ENCODE measurements at places on chromosomes 16 and 17.

GRCh38 chr16:23506606-23506994, 3.7 kb downstream of the GGA2 start:
- no peak for DNase-seq

DNA sequence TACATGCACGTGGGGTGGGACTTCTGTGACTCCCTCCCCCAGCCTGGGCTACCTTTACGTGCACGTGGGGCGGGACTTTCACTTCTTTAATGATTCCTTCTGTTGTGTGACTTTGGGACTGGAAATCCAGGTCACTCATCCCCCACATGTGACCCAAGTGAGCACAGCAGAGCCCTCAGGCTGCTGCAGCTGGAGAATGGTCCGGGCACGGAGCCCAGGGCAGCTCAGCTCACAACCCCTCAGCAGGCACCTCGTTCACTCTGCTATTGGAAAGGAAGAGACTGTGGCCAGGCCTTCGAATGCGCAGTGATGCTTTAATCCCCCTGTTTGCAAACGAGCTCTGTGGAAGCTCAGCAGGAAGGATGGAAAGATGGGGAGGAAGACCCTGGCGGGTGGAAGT, 14.7 kb downstream of the DBNDD1 start:
- no peak for DNase-seq

DNA sequence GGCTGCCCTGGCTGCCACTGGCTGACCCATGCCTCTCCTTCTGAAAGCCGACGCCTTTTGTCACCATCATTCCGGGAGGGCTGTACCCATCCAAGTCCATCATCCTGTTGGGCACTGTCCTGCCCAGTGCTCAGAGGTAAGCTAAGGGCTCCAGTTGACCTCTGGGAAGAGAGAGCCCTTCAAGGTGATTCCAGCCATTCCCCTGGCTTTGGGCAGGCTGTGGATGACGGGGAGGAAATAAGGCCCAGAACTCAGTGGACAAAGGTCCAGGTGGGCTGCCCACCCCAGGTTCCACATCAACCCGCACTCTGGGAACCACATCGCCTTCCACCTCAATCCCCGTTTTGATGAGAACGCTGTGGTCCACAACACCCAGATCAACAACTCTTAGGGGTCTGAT, 45.8 kb downstream of the NOS2 start:
- DNase-seq = no peak

- DNase-seq = no peak
Measured at GRCh38 chr16:49012961-49013726, 268.5 kb downstream of the CBLN1 start.

- DNase-seq = peak; percentile 35
Measured at GRCh38 chr17:29592850-29593551, at the start of gene ANKRD13B. ANKRD13B (plus strand) TSS chr17:29593132; CDS start chr17:29593622, 490 bp downstream.
